ENCODE measurements at places on chromosomes 12 and 14.

DNA sequence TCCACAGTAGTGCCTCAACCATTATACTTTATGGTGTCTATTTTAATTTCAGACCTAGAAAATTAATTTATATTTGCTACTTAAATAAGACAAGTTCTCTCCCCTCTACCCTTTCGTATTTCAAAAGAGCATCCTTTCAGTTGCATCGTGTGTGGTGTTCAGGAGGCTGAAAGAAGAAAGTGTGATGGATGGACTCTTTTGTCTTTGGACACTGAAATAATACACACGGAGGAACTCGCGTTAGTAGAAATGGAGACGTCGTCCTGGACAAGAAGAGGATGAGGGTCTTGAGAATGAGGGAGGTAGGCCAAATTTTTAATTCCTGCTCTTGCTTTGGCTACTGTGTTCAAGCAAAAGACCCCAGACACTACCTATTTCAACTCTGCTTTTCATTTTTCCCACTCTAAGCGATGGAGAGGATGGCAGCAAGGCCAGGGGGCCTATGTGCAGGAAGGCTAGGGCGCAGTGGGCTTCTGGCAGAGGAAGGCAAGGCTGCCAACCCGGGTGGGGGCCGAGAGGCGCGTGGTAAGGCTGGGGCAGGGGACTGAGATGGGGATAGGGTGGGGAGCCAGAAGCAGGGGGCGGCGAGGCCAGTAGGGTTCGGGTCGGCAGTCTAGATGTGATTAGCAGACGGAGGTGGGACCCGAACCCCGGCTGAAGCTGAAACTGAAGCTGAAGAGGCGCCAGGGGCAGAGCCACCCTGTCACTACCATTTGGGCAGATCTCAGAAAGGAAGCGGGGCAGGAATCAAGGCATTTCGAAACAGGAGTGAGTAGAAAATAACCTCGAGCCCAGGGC is 722 bp downstream of the TMED8 start:
- no peak for DNase-seq

DNA sequence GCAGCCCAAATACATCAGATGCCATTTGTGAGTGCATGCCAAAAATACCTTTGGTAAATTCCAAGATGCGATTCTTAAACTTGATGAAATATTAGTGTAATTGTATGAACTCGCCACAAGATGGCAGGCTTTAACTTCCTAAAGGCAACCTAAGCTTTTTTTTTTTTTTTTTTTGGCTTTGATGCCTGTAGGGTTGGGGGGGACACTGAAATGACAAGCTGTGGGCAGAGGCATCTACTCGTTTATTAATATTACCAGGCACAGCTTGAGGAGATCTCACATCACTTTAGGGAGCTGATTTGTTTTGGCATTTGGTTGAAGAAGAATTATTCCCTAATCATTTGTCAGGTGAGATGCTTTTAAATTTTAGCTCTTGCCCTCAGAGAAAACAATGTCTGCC is 126.7 kb upstream of the CCDC196 start:
- peak; percentile 28 for DNase-seq

DNA sequence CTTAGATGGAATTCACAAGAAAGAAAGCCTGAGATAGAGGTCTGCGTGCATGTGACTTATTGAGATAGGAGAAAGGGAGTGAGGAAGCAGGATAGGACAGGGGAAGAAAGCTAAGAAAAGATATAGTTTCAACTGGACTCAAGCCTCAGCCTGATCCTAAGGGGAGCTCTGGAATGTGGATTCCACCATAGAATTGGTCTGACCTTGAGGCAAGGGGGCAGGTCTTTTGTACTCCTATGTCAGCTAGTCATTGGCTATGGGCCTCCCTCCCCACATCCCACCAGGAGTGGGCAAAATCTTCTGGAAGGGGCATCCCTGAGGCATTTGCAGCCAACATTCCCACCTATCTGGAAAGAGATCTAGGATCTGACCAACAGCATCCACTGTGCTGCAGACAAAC is 88.5 kb upstream of the HSPB8 start:
- no peak for DNase-seq

DNA sequence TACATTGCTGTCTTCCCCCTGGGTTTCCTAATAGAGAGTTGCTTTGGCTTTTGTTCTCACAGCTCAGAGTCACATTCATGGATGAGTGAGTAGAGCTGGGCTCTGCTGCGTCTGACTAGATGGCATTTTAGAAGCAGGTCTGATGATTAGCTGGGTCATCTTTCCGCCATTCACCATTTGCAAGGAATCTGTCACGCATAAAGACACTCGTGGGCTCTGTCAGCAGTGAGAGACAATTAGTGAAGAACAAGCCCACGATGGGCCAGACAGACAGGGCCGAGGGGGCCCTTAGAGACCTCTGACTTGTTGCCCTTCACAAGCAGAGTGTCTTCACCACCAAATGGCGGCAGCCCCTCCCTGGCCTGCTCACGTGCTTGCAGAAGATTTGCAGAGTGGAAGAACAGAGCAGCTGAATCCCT is 175.0 kb downstream of the CRADD start:
- peak; percentile 28 for DNase-seq

GRCh38 chr14:105020815-105021655 is at the start of gene CDCA4:
TSS of gene CDCA4 (minus strand) at chr14:105021083. CDS start at chr14:105011929, 9,154 bp downstream.
- peak; percentile 96 for DNase-seq

DNA sequence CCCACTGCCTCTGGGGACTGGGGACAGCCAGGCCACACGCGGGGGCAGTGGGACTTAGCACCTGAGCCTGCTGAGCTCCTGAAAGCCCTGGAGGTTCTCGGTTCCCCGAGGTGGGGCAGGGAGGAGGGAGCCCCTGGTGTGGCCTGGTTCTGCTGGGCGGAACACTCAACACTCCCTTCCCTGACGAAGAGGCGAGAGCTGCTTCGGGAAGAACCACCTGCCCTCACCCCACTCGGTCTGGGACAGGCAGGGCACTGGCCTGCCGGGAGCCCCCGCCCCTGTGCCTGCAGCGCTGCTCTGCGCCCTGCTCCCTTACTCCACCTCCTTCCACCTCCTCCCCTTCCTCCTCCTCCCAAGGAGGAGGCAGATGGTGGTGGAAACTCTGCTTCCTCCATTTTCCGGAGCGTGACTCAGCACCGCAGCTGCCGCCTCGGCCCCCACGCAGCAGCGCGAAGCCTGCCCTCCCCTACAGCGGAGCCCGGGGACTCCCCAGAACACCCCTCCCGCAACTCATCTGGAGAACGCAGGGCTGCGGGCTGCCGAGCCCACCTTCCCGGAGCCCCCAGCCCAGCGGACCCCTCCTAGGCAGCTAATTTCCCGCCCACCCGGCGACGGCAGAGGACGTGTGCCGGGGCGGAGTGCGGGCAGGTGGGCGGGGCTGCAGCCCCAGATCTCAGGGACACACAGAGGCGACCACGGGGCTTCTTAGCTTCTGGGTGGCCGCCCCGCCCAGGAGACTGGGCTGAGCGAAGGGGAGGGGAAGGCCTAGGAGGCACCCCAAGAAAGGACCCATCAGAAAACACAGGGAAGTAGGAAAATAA is 11.7 kb upstream of the INF2 start:
- DNase-seq = no peak

GRCh38 chr14:32366986-32367385 is 37.9 kb downstream of the AKAP6 start:
- no peak for DNase-seq

DNA sequence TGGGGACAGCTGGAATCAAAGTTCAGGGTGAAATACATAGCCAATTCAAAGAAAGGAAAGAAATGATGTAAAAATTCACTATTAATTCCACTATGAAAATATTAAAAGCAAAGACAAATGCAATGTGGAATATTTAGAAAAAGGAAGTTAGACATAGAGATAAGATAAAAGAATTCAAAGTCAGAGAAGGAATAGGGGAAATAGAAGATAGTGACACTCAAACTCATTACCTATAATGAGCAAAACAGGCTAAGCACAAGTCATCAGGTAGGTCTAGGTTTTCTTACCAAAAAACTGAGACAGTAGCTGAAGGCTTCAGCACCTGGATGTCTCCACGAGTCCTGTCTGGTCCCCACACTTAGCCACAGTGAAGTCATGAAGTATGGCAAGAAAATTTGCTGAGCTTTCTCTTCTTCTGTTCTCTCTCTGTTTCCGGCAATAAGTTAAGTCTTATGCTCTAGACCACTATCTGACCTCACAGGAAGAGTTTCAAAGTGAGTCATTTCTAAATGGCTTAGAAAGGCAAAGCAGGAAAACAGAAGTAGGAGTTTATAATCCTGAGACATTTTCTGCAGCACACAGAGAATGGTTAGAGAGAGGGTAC is at the start of gene C3AR1:
Gene C3AR1, minus strand, starts transcription at position 369 of the 604 bp plus-strand sequence. CDS start 6,174 bp downstream, outside the sequence.
- DNase-seq = no peak

DNA sequence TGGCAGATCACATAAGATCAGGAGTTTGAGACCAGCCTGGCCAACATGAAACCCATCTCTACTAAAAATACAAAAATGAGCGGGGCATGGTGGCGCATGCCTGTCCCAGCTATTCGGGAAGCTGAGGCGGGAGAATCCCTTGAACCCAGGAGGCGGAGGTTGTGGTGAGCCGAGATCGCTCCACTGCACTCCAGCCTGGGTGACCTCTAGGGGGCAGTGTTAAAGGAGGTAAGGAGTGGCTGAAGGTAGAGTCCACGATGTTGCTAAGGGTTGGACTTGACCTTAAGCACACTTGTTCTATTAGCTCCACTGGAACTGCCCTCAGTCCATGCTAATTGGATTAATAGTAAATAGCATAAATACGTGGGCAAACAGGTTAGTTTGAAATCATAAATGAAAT is 62.4 kb upstream of the PSMC1 start:
- no peak for DNase-seq

GRCh38 chr12:58413794-58414193 is 472.4 kb downstream of the ATP23 start:
- DNase-seq = no peak

GRCh38 chr14:102218688-102219087 is 79.0 kb downstream of the WDR20 start:
- DNase-seq = no peak

- no peak for DNase-seq
These were observed 21.0 kb downstream of the VASH1 start for GRCh38 chr14:76782115-76782884.

- DNase-seq = no peak
These were observed 34.8 kb downstream of the GCN1 start for GRCh38 chr12:120159509-120160237.

DNA sequence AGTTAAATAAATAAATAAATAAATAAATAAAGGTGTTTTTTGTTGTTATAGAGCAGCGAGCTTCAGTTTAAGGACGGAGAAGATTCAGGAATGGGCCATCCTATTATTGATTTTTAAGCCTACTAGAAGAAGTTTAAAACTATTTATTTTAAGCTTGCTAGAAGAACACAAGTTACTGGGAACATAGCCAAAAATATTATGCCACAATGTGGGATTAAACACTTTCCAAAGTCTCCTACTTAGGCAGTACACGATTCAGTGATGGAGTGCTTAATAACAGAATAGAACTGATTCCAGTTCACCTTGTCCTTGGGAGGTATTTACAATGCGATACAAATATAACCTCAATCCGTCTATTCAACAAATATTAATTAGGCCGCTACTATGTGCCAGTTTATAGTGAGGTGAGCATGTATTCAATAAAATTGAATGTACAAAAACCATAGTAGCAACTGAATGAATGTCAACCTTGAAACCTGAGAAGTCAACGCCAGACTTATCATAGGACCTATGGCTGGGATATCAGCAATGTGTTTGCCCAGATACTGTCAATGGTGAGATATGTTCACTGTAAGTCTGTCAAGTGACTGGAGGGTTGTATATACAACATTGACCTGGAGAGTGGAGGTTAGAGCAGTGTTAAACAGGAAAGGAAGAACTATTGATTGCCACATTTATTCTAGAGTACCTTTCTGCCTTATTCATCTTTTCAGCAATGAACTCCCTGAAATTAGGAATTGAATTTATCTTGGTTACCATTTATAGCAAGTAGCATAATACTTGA is 486.4 kb downstream of the TMTC2 start:
- no peak for DNase-seq

GRCh38 chr12:120885521-120885920 is 18.6 kb downstream of the SPPL3 start:
- no peak for DNase-seq

GRCh38 chr14:21017528-21018245 is 7.2 kb downstream of the NDRG2 start:
- DNase-seq = no peak

- DNase-seq = no peak
These were observed 7.4 kb downstream of the NR1H4 start for GRCh38 chr12:100481021-100481420.

Data from renal cortex interstitium (tissue), 15 donors.